ENCODE measurements at places on chromosomes 2 and 18.

GRCh38 chr18:76384861-76385680 lies 110.0 kb downstream of the ZNF516 start:
- DNase-seq: no peak

GRCh38 chr18:44673256-44673880 lies 7.3 kb upstream of the SETBP1 start:
- DNase-seq: no peak

GRCh38 chr2:47512581-47513083 lies 109.7 kb downstream of the MSH2 start:
- DNase-seq: no peak

DNA sequence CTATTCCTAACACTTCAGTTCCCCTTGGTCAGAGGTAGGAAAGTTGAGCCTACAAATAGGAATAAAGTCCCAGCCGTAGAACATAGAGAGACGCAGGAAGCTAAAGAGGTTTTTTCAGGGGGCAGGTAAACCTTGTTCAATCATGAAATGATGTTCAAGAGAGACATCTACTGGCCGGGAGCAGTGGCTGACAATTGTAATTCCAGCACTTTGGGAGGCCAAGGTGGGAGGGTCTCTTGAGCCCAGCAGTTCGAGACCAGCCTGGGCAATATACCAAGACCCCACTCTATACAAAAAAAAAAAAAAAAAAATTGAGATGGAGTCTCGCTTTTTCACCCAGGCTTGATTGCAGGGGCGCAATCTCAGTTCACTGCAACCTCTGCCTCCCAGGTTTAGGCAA lies 66.7 kb upstream of the DNAJC10 start:
- DNase-seq: no peak

DNA sequence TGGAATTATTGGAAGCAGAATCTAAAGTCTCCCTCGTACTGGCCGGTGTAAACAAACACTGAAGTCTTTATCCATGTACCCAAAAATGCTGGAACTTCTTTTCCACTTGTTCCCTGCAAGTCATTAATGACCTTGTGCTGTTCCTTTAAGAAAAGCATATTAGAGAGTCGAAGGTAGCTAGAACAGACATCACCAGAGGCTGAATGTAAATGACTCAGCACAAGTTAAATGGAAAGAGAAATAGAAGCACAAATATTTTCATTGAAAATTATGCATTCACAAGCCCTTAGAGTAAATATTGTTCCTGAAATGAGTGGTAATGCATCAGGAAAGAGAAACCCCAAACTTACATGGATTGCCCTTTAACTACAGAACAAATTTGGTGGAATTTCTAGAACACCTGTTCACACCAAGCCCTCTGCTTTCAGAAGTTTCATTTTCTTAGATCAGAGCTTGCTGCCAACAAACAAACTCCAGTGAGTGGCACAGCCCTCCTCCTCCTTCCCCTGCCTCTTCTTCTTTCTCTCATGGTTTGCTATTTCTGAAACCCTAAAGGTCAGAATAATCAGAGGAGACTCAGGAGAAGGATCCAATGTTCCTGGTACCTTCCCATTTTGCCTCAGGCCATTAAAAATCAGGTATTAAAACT lies 264.3 kb downstream of the TXNL1 start:
- no peak for DNase-seq

DNA sequence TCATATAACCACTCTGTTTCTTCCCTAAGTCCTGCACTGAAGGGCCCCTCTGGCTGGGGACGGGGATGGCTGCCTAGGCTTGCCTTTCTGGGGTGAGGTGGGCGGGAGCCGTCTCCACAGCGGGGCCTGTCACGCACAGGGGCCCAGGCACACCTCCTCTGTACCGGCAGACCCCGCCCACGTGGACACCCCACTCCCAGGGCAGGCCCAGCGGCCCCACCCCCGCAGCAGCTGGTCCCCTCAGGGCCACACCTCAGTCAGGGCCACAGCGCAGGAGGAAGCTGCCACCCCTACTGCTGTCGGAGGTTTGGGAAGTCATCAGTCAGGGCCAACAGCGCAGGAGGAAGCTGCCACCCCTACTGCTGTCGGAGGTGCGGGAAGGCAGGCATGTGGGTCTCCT lies 257.6 kb upstream of the RAB6C start:
- DNase-seq: no peak

DNA sequence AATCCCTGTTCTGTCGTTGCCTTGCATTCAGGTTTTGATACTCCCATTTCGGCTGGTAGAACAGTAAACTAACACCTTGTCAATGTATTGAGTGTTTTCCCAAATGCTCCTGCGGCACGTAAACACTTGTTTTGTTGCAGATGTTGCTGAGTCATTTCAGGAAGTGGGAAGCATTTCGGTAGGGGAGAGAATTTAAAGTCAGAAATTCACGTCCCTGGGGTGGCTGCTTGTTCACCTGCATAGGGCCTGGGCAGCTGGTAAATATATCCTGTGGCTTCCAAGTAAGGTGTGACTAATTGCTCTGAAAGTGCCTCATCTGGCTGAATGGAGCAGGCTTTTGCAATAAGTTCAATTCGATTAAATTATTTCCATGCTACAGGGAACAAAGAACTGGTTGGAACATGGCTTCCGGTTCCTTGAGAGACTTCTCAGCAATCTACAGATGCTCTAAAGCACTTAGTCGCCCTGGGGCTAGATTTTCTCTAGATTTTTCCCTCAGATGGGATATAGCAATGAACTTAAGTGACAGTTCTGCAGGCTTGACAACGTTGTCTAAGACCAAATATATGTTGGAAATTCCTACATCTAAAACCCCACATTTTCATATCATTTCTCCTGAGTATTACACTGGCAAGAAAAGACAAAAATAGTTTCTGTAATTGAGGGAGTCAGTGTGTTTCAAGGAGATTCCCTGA lies 5.2 kb downstream of the GALR1 start:
- DNase-seq: no peak

DNA sequence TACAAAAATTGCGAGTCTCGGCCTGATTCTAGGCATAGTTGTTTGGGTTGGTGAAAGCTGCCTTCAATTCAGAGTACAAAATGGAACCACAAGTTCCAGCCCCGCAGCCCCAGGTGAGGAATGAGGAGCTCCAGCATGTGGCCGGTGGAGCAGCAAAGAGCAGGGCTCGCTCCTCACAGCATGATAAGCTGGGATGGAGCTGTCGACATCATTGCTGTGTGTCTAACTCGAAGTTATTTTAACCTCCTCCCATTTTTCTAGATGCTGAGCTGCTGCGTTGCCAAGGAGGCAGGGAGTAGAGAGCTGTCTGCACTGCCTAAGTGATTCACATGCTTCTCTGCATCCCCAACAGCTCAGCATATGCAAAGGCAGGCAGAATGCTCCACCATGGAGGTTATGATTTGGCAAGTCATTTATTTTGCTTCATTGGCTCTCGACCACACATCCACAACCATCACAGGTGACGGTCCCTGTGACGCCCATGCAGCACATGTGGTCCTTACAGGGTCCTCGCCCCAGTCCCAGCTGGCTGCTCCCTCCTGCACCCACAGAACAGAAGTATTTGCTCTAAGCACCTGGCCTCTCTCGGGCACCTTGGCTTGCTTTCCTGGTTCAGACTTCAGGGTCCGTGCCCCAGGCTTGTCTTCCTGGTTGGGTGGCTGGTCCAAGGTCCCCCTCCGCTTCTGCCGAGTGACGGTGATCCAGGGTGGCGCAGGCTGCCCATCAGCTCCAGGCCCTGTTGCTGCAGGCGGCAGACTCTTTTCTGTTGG lies 66.0 kb upstream of the MGAT4A start:
- no peak for DNase-seq

GRCh38 chr2:109532728-109533076 lies 81.1 kb downstream of the SEPTIN10 start:
- DNase-seq: no peak

- DNase-seq: no peak
Observed at GRCh38 chr18:77651441-77651840, 401.8 kb downstream of the GALR1 start.

DNA sequence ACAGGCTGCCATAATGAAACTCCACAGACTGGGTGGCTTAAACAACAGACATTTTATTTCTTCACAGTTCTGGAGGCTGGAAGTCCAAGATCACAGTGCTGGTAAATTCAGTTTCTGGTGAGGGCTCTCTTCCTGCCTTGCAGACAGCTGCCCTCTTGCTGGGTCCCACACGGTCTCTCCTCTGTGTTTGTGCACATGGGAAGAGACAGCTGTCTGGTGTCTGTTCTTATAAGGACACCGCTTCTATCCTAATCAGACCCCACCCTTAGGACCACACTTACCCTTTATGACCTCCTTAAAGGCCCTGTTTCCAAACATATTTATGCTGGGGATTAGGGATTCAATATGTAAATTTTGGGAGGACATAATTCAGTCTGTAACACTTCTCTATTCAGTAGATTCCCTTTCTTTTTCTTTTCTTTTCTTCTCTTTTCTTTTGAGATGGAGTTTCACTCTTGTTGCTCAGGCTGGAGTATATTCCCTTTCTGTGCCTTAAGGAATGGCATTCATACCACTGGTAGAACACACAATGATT lies 18.9 kb downstream of the CTIF start:
- DNase-seq: no peak

GRCh38 chr18:55096263-55096951 lies 137.1 kb upstream of the CCDC68 start:
- no peak for DNase-seq

- DNase-seq: no peak
Observed at GRCh38 chr2:215994911-215995310, 18.4 kb downstream of the MREG start.
